ENCODE measurements at places on chromosomes 5 and 9. TPM values are rescaled to one million over a fixed set of nuclear protein-coding genes. Genes with fewer than 3 reads are reported as not detected.

- DNase-seq: no peak
These were observed 361.8 kb upstream of the ACTBL2 start for GRCh38 chr5:57844410-57844809.

The BOD1 gene
- 77.0 TPM for polyA plus RNA-seq

- DNase-seq: no peak
These were observed 44.4 kb downstream of the PARP8 start for GRCh38 chr5:50710838-50711237.

DNA sequence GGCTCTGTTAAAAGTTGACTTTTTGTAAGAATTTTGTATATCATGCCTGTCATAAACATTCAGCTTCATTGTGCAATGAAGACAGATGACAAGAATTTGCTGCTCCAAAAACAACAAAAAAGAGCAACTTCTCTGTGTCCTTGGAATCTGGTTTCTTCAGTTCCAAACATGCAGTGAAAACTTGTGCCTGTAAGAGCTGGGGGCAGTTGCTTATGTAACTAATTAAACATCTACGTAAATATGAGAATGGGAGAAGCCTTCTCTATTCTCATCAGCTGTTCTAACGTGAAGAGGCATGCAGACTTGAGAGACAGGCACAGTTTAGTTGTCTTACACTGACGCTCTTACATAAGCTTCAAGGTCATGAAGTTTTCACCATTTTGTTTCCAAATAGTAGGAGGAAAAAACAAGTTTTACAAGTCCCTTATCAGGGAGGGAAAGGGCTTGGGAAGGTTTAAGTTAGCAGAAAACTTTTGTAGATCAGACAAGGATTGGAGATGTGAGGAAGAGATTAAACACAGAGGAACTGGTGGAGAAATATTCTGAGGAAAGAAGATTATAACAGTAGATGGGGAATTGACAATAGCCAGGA lies 170.4 kb downstream of the RFK start:
- DNase-seq: no peak

The CDH9 gene
- polyA plus RNA-seq: 0.11 TPM

GRCh38 chr9:134712926-134713325 lies 71.3 kb downstream of the COL5A1 start:
- DNase-seq: no peak

- DNase-seq: no peak
These were observed 192.7 kb upstream of the SGCD start for GRCh38 chr5:156134216-156134615.

DNA sequence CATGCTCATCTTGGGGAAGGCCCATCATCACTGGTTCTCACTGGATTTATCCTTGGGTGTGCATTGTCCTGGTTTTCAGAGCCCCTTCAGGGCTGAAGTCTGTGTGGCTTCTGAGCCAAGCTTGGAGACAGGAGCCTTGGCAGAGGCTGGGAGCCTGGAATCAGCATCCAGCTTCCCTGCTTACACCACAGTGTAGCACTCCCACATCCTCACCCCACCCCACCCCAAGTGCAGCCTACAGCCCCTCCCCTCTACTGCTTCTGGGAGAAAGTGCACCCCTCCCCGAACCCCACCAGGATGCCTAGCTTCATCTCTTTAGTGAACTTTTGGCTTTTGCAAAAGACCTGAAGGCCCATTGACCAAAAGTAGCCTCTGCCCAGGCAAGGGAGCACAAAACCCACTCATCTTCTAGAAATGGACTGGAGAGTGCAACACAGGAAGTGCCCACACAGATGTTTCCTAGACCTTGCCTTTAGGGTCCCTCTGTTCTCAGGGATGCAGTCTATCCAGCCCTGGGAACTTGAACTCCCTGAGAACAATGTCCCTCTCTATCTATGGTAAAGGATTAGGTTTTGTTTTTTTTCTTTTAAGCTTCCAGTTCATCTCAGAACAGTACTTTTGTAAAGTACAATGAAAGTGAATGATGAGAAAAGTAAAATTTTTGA lies 189.7 kb downstream of the PALM2AKAP2 start:
- DNase-seq: no peak

The GABRA6 gene
- not detected for polyA plus RNA-seq

DNA sequence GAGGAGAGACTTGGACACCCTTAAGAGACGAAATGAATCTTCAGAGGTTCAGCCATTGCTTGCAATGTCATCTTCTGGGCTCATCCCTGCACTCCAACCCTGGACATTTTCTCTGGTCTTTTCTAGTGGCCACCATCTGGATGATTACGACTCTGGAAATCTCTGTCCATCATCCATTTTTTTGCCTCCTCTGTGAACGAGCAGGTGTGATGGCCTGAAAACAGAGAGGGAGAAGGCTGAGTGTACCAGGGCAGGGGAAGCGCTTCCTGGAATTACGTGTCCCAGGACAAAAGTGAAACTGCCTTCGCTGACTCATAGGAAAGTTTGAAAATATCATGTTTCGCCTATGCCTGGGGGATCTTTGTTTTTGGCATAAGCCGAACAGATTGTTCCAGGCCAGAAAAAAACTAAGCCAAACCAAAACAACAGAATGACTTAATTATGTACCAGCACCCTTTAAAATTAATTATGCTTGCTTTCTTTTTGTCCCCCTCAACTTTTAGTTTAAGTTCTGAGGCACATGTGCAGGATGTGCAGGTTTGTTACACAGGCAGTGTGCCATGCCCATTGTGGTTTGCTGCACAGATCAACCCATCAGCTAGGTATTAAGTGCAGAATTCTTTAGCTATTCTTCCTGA lies 31.9 kb downstream of the ANKRD33B start:
- peak; percentile 66 for DNase-seq

DNA sequence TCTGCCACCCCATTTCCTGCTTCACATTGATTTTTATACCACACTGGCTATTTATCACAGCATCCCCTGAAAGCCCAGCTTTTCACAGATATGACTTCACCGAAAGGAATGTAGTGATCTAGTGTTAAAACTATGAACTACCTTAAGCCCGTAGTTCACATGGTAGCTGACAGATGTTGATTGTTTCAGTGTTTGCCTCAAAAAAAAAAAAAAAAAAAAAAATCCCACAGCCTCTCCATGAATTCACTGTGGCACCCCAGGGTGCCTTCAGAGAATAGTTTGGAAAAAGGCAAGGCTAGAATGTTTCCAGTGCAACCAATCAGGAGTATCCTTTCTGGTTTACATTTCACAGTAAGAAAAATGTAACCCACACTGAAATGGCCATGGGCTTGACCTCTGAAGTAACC lies 37.1 kb downstream of the GLIS3 start:
- no peak for DNase-seq

DNA sequence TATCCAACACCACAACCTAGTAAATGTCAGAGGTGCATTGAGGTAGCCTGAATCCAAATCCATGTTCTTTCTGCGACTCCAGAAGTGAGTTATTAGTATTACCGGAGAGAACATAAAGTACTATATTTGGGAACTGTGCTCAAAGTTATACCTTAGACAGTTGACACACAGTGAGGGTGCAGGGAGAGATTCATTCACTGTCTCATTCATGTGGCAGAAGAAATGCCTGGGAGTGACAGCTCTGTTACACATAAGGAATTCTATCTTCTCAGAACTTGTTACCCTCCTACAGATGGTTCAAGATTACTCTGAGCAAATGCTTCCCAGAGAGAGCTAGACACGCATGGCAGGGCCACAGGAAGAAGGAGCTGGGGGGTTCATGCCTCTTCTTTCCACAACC lies 103.0 kb downstream of the ATP10B start:
- no peak for DNase-seq

The BSPRY gene
- polyA plus RNA-seq: 0.50 TPM

DNA sequence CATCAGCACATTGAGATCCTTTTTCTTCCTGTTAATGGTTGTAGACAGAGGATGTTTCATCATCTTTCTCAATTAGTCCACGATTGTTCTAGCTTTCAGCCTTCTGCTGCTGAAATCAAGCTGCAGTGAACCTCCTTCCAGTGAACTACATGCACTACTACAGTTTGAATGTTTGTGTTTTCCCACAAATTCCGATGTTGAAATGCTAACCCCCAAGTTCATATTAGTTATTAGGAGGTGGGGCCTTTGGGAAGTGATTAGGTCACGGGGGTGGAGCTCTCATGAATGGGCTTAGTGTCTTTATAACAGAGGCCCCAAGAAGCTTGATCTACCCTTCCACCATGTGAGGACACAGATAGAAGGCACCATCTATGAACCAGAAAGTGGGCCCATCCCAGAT lies 32.9 kb downstream of the NSG2 start:
- no peak for DNase-seq

DNA sequence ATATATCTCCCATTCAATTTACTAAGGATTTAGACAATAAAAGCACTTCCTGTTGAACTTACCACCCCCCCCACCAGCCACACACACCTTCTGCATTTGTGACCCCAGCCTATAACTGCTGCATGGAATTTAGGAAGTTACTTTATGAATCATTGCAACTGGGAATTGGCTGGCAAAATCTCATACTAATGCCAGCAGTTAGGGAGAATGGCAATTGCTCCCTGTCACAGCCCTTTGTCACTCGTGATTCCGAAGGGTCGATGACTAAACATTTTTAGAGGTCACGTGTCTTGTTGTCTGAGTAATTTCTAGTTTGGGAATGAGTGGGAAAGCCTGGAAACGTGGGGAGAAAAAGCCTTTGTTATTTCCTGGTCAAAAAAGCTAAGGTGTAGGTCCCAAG lies 46.6 kb upstream of the PCA3 start:
- no peak for DNase-seq

DNA sequence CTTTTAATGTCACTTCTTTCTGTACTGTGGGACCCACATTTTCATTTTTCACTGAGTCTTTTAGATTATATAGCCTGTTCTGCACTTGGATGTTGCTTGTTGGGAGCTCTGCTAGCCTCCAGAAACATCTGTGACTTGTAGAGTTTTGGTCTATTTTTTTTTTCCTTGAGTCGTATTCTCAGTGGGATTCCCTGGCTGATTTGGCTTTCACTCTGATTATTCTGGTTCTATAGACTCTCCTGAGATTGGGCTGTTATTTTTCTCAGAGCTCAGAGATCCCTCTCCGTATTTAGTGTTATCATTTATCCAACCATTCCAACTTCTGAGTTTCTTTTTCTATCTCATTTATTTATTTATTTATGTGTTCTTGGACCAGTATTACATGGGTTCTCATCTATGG lies 339.3 kb downstream of the FAM170A start:
- DNase-seq: no peak

The MORN5 gene
- not detected for polyA plus RNA-seq

GRCh38 chr9:69455311-69455710 lies 130.3 kb downstream of the ENTREP1 start:
- no peak for DNase-seq

The ROPN1L gene
- polyA plus RNA-seq: not detected

DNA sequence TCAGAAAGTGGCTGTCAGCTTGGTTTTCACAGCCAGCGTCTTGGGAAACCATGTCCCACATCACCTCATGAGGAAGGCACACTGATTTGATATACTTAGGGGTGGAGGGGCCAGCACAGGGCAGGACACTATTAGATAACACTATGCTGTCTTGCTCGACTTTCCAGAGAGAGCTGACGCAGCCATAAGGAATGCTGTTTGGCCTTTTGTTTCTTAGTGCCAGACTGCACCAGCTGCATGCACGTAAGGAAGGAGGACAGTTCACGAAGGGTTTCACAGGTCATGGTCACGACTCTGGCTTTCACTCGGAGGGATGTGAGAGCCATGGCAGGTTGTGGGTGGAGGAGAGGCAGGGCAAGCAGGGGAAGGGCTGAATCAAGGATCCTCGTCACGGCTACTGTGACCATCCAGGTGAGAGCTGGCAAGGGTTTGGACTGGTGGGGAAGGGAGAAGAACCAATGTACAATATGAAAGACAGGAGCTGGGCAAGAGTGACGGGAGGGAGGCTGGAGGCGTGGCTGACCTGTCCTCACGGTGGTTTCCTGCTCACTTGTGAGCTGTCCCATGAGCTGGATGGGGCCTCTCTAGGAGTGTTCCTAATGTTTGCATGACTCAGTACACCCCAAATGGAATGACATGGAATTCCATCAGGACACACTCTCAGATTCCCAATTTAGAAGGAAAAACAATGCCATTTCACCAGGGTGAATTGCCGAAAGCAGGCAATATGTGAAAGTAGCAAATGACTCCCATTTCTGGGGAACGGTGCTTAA lies 61.7 kb downstream of the OTULIN start:
- DNase-seq: no peak

GRCh38 chr5:133611357-133612248 lies 738 bp downstream of the FSTL4 start:
- DNase-seq: no peak

DNA sequence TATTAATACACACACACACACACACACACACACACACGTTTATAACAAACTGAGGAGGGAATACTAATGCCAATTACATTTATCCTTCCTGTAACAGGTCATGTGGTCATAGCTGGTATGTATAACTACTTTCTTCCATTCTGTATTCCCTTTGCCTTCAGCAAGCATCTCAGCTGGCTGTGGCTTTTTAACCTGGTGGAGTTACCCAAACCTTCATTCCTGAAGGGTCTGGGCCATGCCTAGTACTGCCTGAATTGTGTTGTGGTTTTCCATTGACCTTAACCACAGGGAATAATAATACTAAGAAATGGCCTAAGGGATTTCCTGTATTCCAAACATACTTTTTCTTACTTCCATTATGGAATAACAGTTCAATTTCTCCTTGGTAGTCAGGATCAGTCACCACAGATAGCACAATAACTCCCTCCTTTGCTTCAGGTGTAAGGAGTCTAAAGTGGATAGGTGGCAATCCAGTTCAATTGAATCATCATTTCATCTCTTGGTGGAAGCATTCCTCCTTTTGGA lies 222.2 kb upstream of the MEF2C start:
- DNase-seq: no peak

- no peak for DNase-seq
These were observed 7.1 kb downstream of the NEK6 start for GRCh38 chr9:124264823-124265233.
